Activated CD4-positive, alpha-beta T cell treated with anti-CD3 and anti-CD28 coated beads, Interleukin-2, Interleukin-4, amounts not matched to agents 100 ng/mL and 50 ng/mL, durations not matched to agents 16 hours and 8 hours (primary cell): ENCODE measurements at places on chromosomes 1 and 21.

DNA sequence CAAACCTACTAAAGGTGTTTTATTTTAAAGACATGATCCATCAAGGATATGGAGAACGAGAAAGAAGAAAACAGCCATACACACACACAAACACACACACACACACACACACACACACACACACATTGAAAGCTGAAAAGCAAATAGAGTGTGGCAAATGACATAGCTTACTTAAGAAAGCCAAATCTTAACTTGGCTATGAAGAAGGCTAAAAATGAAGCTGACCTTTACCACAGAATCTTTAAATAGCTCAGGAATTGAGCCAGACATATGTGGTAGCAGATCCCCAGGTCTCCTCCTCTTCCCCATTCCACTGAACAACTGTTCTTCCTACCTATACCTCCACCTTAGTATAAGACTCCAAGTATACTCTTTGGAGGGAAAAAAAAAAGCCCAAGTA, 185.6 kb downstream of the CLEC20A start:
- no peak for DNase-seq

DNA sequence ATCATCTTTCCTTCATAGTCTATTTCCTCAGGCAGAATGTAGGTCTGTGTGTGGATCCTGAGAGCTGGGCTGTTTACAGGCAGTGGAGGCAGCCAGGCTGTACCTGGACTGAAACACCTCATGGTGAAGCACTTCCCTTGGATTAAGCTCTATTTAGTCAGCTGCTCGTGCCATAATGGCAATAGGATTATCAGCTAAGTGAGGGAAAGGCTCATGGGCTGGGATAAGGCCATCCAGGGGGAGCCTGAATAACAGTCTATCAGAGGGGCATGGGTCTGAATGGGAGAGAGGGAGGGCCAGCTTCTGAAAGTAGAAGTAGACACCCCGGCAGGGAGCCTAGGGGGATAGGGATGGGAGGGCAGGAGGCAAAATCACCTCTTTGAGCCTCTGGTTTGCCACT, 8.3 kb downstream of the RNASEL start:
- DNase-seq: no peak

- no peak for DNase-seq
These were observed 254.0 kb downstream of the BRINP2 start for GRCh38 chr1:177424744-177425143.

DNA sequence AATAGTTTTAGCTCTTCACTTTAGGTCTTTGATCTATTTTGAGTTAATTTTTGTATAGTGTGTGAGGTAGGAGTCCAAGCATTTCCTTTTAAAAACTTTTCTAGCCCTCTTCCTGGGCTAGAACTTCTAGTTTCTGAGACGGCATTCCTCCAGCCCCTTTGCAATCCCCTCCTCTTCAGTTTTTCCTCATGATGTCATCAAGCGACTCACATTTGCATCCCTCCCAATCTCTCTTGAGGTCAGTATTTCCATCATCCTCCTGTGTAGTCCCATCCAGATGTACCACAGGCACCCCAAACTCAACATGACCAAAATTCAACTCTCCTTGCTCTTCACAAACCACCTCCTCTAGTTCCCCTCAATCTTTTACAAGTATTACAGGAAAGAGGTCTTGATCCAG, 10.7 kb downstream of the HMGN2 start:
- no peak for DNase-seq

- no peak for DNase-seq
These were observed 10.7 kb downstream of the TACSTD2 start for GRCh38 chr1:58566339-58566738.

- no peak for DNase-seq
These were observed 6.2 kb upstream of the LAPTM5 start for GRCh38 chr1:30763651-30764248.

- DNase-seq: no peak
These were observed 579.2 kb upstream of the ADGRL2 start for GRCh38 chr1:81221564-81221963.

- DNase-seq: no peak
These were observed 117.0 kb upstream of the NFIA start for GRCh38 chr1:60965280-60965854.

DNA sequence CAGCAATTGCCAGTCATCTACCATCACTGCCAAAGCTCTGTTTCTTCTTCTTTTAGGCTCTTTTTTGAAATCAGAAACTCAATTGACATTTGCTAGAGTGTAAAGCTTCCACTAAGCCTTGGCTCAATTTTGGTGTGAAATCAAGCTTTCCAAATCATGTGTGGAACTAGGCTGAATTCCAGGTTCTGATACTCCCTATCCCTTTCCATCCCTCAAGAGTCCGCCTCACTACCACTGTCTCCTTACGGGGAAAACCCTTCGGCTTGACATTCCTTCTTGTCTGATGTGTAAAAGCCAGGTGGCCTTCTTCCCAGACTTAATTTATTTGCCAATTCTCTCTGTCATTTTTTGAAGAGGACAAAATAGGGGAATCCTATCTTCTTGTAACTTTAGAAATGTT, 47.2 kb upstream of the PRMT6 start:
- no peak for DNase-seq

- no peak for DNase-seq
These were observed 16.5 kb upstream of the SPAG17 start for GRCh38 chr1:118201524-118201923.

- DNase-seq: no peak
These were observed 96.7 kb downstream of the NGF start for GRCh38 chr1:115241309-115241708.

DNA sequence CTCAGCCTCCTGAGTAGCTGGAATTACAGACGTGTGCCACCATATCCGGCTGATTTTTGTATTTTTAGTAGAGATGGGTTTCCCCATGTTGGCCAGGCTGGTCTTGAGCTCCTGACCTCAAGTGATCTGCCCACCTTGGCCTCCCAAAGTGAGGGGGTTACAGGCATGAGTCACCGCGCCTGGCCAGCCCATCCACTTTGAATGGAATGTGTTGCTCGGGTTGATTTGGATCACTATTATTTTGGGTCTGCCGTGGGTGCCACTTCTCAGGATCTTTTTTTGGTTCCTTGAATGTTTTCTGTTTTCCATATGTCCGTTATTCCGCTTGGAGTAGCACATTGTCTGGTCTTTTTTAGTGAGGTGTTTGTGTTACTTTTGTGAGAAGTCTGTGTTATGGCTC, 17.0 kb downstream of the PCNT start:
- DNase-seq: no peak
